ENCODE measurements at places on chromosomes 11 and 22. TPM values are rescaled to one million over a fixed set of nuclear protein-coding genes. Genes with fewer than 3 reads are reported as not detected.

SLC37A2 gene
- 3.9 TPM for total RNA-seq

DGAT2 gene
- total RNA-seq: 0.62 TPM

OR56A1 gene
- under 0.01 TPM for total RNA-seq

CHKA gene
- total RNA-seq: 19.0 TPM

CTSW gene
- 0.82 TPM for total RNA-seq

IFITM10 gene
- 0.31 TPM for total RNA-seq

OR52N4 gene
- not detected for total RNA-seq

SLC17A6 gene
- total RNA-seq: not detected

MPPED2 gene
- 7.8 TPM for total RNA-seq

ISX gene
- not detected for total RNA-seq

API5 gene
- total RNA-seq: 126 TPM

SBF2 gene
- 54.8 TPM for total RNA-seq

WNT11 gene
- 28.0 TPM for total RNA-seq

GAL3ST1 gene
- 5.3 TPM for total RNA-seq

CD248 gene
- 37.6 TPM for total RNA-seq

SSTR3 gene
- 0.10 TPM for total RNA-seq

H19 gene
- 18,800 TPM for total RNA-seq
